ENCODE measurements at places on chromosomes 12 and 14.

- DNase-seq: no peak
Measured at GRCh38 chr12:100248886-100249285, 18.0 kb downstream of the DEPDC4 start.

GRCh38 chr14:76227450-76228050 is 75.8 kb downstream of the GPATCH2L start:
- DNase-seq: peak; percentile 15

DNA sequence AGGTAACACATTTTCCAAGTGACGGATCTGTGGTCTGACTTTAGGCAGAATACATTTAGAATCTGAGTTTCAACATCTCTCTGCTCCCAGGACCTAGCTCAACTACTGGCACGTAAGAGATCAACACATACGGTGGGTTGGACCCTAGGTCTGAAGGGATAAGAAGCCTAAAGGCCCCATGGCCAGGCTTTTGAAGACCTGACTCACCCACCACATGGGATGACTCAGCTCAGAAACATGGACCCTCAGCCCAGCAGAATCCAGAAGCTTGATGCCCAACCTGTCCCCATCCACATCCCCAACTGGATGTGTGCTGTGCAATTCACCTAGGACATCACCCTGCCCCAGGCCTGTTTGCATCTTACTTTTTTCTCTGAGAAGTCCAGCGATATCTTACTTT is 770.2 kb downstream of the BCL11B start:
- no peak for DNase-seq

GRCh38 chr12:108573317-108573716 is 10.9 kb downstream of the ISCU start:
- no peak for DNase-seq

DNA sequence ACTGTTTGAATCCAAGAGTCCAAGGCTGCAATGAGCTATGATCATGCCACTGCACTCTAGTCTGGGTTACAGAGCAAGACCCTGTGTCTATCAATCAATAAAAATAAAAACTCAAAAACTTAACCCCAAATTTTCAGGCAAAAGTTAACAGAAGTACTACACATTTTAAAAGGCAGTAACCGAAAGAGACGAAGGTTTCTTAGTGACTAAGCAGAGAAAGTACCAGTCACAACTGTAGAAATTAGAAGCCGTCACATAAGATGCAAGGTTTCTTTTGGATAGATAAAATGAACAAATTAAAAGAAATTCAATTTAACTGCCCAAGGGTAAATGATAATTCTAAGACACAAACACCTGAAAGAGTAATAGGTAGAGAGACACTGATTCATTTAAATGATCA is 103.5 kb downstream of the MED13L start:
- DNase-seq: no peak

DNA sequence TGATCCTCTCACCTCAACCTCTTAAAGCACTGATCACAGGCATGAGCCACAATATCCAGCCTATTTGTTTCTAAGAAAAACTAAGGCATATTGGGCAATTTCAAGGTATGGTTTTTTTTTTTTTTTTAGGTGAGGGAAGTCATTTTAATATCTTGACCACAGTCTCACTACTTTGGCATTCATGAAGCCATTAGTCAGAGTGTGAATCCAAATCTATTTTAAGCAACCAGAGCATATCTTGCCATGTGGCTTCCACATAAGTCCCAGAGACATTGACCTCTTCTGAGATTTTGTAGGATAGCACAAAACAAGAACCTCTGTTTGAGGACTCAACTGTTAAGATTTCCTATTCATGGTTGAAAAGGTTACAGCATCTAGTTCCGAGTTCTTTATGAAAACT is 130.3 kb upstream of the RBM19 start:
- DNase-seq: no peak

DNA sequence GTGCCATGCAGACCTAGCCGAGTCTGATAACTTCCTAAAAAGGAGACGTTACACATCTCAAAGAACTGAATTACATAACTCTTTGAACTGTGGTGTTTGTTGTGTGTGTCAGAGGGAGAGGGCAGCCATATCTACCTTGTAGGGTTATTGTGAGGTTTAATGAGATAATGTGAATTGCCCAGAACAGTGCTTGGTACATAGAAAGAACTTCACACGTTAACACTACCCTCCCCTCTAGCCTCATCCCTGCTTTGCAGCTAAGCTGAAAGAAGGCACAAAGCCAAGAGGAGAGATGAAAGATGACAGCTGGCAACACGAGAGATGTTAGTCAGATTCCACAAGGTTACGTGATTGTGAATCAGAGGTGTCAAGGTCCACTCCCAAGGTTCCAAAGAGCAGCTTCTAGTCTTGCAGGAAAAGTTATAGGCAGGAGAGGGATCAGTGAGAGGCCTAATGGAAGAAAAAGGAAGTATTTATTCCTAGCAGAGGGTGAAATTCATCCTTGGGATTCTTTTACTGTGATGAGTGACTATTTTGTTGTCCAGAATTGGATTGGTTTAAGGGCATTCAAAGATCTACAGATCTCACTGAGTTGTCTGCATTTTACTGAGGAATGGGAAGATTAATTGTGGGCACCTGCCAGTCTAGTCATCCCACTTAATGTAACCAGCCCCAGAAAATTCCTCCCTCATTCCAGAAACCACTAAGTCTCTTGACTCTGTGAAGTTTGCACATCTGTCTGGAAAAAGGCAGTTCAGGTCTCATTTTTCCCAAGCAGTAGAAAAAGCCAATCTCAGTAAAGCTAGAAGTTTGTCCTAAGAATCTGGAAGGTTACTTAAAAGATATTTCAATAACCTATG is 25.9 kb upstream of the WNK1 start:
- no peak for DNase-seq
